ENCODE measurements at places on chromosomes 16 and 17. TPM values are rescaled to one million over a fixed set of nuclear protein-coding genes. Genes with fewer than 3 reads are reported as not detected.

DNA sequence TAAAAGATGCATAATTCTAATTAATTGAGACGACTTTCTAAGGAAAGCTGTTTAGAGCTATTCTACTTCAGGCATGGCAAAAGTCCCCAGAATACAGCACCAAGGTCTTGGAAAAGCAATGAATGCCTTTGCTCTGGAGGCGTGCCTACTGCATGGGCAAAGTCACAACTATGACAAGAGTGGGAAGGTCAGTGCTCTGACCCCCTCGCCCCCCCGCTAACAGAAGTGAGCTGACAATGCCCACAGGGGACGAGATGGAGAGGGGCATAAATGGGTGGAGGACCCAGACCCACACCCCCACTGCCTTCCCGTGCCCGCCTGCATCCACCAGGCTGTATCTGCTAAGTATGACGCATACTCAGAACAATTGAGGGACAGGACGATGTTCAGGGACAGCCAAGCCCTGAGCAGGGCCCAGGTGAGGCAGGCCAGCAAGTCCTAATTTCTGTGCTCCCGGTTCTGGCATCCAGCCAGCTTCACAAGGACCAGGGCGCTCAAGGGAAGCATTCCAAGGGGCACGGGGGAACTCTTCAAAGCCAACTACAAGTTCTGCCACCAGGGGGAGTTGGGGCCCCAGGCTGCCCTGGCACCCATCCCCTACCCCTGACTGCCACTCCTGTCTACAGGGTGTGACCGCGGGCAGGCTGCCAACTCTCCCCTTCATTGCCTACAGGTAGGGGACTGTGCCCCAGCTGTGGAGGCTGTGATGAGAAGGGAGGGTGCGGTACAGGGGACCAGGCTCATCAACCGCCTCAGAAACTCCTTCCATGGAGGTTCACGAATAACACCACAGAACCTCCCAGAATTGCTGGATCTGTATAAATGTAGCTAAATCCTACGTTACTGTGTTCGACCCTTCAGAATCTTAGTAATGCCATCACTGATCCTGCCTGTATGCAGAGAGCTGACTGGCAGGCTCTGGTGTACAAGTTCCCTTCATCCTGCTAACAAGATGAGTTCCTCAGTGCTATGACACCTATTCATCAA lies 20.8 kb downstream of the NPRL3 start:
- DNase-seq: no peak

DNA sequence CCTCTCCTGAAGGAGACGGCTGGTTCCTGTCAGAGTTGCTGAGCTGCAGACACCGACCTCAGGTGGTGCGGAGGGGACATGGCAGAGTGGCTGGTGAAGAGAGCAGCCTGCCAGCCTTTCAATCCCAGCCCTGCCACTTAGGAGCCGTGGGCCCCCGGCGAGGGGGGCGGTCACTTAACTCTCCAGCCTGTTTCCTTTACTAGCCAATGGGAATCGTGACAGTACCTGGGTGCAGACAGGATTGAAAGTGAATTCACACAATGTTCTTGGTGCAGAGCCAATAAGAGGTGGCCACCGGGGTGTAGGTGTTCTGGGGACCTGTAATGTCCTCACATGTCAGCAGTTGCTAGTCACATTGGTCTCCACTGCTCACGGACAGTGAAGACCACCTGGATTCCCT lies 13.5 kb downstream of the ACE start:
- no peak for DNase-seq

- DNase-seq: no peak
These were observed 14.5 kb downstream of the SPIRE2 start for GRCh38 chr16:89842471-89843408.

DNA sequence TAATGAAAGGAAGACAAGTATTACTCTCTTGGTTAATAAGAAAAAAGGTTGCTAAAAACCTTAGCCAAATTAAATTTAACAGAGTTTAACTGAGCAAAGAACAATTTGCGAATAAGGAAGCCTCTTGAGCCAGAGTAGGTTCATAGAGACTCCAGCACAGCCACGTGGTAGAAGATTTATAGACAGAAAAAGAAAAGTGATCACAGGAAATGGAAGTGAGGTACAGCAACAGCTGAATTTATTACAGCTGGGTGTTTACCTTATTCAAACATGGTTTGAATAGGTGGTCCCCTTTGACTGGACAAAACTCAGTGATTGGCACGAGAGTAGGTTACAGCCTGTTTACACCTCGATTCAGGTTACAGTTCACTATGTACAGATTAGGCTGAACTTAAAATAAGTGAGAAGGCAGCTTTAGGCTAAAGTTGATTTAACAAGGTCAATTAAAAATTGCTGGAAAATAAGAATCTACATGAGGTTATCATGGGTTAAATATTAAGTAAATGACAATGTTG lies 3.3 kb upstream of the CCL15 start:
- DNase-seq: no peak

GRCh38 chr16:12419151-12419550 lies 384.5 kb downstream of the CPPED1 start:
- no peak for DNase-seq

DNA sequence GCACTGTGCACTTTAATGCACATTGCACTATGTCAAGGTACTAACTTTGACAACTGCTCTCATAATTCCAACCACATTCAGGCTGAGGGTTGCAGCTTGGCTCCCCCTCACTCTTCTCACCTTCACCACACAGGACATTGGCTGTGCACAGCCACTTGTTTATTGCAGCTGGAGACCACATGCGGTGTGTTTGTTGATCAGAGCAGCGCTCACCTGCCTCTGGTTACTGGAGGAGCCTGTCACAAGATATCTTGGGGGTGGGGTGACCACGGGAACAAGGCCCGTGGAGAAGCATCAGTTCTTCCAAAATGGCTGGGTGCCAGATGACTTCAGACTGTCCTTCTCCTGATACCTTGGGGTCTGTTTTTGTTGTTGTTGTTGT lies 10.6 kb upstream of the CCL5 start:
- no peak for DNase-seq

- no peak for DNase-seq
These were observed 63.5 kb downstream of the MSI2 start for GRCh38 chr17:57319806-57320205.

DNA sequence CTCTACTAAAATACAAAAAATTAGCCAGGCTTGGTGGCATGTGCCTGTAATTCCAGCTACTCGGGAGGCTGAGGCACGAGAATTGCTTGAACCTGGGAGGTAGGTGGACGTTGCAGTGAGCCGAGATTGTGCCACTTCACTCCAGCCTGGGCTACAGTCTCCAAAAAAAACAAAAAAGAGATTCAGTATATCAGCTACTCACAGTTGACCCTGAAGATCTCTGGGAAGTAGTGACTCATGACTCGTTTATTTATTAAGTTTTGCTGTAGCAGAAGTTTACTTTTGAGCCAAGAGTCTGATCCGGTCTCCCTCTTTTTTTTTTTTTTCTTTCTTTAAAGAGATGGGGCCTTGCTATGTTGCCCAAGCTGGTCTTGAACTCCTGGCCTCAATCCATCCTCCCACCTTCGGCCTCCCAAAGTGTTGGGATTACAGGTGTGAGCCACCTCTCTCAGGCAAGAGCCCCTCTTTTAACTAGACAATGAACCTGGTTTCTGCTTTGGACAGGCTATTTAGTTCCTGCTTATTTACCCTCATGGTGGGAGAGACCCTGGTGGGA lies 4.4 kb downstream of the MVP start:
- no peak for DNase-seq

GRCh38 chr17:80637048-80637781 lies 92.6 kb downstream of the RPTOR start:
- DNase-seq: no peak

The ITGB4 gene
- 33.3 TPM for total RNA-seq

The C1QTNF8 gene
- total RNA-seq: not detected

The GPR139 gene
- not detected for total RNA-seq
